Central memory CD8-positive, alpha-beta T cell (primary cell): ENCODE measurements at places on chromosomes 16 and 17.

DNA sequence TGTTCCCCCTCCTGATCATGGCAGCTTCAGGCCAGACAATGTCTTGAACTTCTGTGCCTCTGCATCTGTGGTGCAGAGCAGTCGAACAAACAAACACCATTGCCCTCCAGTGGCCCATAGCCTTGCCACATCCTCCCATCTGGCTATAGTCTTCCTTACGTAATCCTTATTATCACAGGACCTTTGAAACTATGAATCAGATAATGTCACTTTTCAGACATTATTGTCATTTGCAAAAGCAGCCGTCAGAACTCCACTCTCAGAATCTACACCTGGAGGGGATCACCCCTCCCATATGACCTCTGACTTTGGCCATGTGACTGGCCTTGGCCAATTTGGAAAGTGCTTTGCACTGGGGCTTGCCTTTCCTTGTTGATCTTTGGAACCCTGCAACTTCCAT lies 387.3 kb downstream of the MAF start:
- no peak for DNase-seq

DNA sequence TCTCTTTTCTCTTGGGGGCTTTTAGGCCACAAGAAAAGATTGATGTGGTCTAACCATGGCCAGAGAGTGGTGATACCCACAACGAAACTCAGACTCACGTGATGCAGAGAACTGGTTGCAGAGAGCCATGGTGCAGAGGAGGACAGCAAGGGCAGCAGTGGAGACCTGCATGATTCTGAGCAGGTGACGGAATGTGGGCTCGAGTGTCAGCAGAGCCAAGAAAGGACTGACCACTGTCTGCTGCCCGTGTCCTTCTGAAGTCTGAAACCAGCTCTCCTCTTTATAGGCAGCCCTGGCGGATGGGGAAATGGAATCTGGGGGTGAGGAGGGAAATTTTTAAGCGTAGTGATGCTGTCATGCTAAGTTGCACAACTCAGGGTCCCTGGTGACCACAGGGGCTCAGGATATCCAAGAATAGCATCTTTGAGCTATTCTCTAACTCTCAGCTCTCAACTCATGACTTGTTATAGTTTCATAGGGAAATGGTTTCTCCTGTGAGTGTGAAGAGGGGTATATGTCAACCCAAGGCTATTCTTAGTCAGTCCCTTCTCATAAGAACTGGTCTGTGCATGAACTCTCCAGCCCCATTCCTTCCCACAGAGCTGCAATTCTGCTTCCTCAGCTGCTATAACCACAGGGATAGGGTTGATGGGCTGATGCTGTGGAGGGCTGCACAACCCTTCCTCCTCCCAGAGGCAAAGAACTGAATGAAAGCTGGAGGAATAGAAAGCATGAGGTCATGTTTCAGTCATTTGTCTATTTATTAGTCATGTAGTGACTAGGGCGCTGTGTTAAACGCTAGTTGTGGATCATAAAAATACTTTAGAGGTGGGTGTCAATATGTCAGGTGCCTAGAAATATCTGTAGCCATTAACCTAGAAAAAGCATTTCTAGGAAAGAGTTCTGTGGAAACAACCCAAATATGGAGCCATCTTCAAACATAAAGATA lies at the start of gene CCL3:
Gene CCL3 (minus strand): TSS at position 256 of the 949 bp plus-strand sequence. CDS start 85 bp downstream, at position 171.
- no peak for DNase-seq

DNA sequence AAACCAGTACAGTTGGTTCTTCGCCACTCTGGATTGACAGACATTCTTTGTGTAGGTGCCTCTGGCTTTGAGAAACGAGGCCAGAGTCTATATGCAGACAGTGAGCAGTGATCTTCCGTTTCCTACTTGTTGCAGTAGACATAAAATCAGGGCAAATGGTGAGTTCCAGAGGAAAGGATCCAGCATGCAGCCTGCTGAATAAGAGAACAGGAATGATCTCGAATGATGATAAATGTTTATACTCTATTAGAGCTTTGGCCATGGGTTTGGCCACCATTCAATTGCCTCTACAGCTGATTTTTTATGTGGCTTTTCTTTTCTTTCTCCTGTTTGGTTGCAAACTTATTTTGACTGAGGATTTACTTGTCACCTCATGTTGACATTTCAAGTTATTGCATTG lies 286.7 kb downstream of the IRX3 start:
- DNase-seq, result no peak

GRCh38 chr16:11051879-11052808 lies 107.8 kb downstream of the CLEC16A start:
- no peak for DNase-seq

DNA sequence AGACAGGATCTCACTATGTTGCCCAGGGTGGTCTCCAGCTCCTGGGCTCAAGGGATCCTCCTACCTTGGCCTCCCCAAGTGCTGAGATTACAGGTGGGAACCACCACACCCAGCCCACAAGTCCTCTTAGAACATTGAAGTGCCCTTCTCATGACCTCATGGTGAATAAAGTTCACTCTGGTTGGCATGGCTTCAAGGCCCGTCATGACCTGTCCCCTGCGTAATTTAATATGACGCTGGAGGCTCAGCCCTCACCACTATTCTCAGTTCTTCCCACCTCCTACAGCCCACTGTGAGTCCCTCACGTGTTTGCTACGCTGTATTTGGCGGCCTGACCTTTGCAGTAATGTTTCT lies 1.9 kb downstream of the ENDOV start:
- DNase-seq, result no peak
